ENCODE measurements at places on chromosomes 2 and 18. TPM values are rescaled to one million over a fixed set of nuclear protein-coding genes. Genes with fewer than 3 reads are reported as not detected.

GRCh38 chr2:24329700-24330099 is 30.6 kb downstream of the ITSN2 start:
- no peak for ATAC-seq

Gene ABCG5
- not detected for total RNA-seq

Gene CYRIA
- 0.64 TPM for total RNA-seq

Gene CBLN2
- total RNA-seq, result not detected

DNA sequence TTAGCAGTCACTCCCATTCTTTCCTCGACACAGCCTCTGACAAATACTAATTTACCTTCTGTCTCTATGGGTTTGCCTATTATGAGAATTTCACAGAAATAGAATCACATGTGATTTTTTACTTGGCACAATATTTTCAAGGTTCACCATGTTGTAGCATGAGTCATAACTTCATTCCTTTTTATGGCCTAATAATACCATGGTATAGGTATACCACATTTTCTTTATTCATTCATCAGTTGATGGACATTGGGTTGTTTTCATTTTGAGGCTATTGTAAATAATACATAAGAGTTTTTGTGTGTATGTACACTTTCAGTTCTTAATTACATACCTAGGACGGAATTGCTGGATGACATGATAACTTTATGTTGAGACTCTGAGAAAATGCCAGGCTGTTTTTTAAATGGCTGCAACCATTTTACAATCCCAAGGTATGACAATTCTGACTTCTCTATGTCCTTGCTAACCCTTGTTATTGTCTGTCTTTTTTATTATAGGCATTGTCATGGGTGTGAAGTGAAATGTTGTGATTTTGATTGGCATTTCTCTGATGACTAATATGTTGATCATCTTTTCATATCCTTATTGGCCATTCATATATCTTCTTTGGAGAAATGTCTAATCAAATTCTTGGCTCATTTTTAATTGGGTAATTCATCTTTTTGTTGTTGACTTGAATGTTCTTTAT is 87.9 kb downstream of the IRS1 start:
- ATAC-seq, result no peak

Gene VWA3B
- not detected for total RNA-seq

GRCh38 chr18:69002233-69002632 is 204.4 kb downstream of the CCDC102B start:
- ATAC-seq, result no peak

- ATAC-seq, result no peak
Measured at GRCh38 chr2:178846458-178846802, 39.2 kb upstream of the TTN start.
